ENCODE measurements at places on chromosomes 13 and 19. TPM values are rescaled to one million over a fixed set of nuclear protein-coding genes. Genes with fewer than 3 reads are reported as not detected.

SRRM5 gene
- 0.16 TPM for total RNA-seq

PSG11 gene
- not detected for total RNA-seq

PABPC3 gene
- total RNA-seq, result 0.05 TPM

GRCh38 chr19:5113633-5114586 lies 145.0 kb downstream of the KDM4B start:
- no peak for DNase-seq

GRCh38 chr19:37304190-37304883 lies 66.6 kb upstream of the ZNF527 start:
- peak; percentile 75 for DNase-seq

Data from Right ventricle myocardium inferior (tissue), 1 donor.